ENCODE measurements at places on chromosomes 16 and 17.

DNA sequence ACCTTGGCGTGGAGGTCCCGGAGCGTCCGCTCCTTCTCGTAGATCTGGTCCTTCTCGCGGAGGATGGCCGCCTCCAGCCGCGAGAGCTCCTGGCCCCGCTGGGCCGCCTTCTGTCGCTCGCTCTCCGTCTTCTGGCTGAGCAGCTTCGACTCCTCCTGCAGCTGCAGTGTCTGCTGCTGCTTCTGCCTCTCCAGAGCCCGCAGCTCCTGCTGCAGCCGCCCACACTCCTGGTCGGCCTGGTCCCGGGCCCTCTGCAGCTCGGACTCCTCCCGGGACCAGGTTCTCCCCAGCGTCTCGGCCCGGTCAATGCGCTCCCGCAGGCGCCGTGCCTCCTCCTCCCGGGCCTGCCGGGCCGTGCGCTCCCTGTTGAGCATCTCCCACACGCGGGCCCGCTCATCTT is 7.6 kb downstream of the CDK3 start:
- DNase-seq, result no peak

DNA sequence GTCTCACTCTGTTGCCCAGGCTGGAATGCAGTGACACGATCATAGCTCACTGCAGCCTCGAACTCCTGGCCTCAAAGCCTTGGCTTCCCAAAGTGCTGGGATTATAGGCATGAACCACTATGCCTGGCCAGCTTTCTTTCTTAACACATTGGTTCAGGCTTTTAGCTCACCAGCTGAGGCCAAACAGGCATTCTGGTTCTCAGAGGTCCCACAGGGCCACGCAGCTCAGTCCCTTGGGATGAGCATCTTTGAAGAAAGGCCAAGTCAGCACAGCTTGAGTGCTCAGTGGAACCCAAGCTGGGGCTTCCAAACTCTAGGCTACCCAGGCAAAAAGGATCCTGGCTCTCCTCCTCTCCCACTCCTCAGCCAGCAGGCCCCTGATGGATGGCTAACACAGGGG is 2.5 kb downstream of the PIK3R5 start:
- no peak for DNase-seq

- DNase-seq, result no peak
These were observed 9.8 kb downstream of the SARM1 start for GRCh38 chr17:28381141-28381825.

DNA sequence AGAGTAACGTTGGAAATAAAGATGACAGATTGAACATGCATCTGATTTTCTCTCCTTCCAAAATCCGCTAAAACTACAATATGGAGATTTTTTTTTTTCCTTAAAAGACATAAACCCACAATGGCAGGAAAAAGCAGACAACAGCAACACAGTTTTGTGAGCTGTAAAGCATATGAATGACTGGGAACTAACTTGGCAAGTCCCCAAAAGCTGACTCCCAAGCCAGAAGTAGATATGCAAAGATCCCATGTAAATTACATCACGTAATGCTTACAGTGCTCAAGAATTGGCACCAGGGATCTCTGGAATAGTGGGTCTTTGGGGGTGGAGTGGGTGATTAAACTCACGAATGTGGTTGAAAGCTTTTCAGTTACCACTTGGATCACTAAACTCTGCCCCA is 106.6 kb downstream of the ELAC2 start:
- DNase-seq, result no peak

Measured in right lung (tissue), 10 donors.